ENCODE measurements at places on chromosomes 6 and 20. TPM values are rescaled to one million over a fixed set of nuclear protein-coding genes. Genes with fewer than 3 reads are reported as not detected.
A peak's percentile ranks its signal among the peaks of the same experiment; 100 is the strongest.

TTK gene
- 34.7 TPM for total RNA-seq

NTSR1 gene
- total RNA-seq = 0.09 TPM

SLC22A16 gene
- not detected for total RNA-seq

SUPT3H gene
- total RNA-seq = 34.7 TPM

LY6G6C gene
- 0.42 TPM for total RNA-seq

ULBP2 gene
- total RNA-seq = not detected

AVP gene
- not detected for total RNA-seq

SASH1 gene
- total RNA-seq = 19.2 TPM

DNA sequence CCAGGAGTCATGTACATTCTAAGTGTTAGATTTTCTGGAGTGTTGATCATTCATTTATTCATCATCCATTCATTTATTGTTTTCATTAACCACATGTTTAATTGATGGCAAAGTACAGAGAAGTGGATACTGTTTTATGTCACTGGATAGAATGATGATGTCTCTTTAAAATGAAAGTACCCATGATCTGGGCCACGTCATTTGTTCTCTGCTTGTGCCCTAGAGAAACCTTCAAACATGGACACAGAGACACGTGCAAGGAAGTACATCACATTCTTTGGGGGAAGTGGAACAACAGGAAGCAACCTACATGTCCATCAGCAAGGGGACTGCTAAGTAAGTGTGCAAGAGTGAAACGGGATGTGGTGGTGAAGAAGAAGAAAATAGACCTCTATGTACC, 75.8 kb upstream of the TSHZ2 start:
- no peaks in the 10 kb centered on the region for H3K4me1 ChIP-seq
- H3K36me3 ChIP-seq = no peaks in the 10 kb centered on the region

DNA sequence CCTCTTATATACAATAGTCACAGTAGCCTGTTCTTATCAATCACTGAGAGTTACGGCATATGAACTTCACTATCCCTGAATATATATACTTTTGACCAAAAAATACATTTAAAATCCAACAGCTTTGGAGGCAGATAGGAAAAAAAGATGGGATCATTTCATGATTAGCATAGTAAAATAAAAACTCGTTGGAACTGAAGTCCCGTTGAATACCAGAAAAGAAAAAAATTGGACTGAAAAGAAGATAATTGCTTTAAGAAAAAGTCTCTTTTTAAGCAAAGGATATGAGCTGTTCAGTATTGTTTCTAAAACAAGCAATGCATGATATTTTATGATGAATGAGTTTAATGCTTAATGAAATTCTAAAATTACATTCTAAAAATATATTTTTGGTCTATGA, 4.4 kb upstream of the FILIP1 start:
- H3K4me1 ChIP-seq = no peaks in the 10 kb centered on the region
- H3K27me3 ChIP-seq = no peaks in the 10 kb centered on the region
- DNase-seq = no peak
- no peak overlapping the region for H3K4me3 ChIP-seq
- H3K36me3 ChIP-seq = no peaks in the 10 kb centered on the region
- H3K27ac ChIP-seq = no peak overlapping the region

DNA sequence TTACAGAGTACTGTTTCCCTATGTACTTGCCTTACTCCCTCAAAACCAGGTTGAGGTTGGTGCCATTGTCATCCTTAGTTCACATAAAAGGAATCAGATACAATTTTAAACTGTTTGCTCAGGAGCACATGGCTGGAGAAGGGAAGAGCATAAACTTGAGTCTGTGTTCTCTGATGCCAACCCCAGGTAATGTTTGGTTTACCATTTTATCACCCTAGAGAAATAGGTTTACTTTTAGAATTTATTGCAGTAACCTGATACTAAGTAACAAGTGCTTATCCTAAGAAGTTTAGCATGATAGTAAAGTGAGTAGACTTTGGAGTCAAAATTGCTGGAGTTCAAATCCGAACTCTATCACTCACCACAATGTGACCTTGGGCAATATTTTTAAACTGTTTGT, 86.3 kb downstream of the RFPL4B start:
- H3K4me3 ChIP-seq = no peak overlapping the region
- H3K36me3 ChIP-seq = no peaks in the 10 kb centered on the region
- DNase-seq = no peak
- no peak overlapping the region for H3K27ac ChIP-seq

DNA sequence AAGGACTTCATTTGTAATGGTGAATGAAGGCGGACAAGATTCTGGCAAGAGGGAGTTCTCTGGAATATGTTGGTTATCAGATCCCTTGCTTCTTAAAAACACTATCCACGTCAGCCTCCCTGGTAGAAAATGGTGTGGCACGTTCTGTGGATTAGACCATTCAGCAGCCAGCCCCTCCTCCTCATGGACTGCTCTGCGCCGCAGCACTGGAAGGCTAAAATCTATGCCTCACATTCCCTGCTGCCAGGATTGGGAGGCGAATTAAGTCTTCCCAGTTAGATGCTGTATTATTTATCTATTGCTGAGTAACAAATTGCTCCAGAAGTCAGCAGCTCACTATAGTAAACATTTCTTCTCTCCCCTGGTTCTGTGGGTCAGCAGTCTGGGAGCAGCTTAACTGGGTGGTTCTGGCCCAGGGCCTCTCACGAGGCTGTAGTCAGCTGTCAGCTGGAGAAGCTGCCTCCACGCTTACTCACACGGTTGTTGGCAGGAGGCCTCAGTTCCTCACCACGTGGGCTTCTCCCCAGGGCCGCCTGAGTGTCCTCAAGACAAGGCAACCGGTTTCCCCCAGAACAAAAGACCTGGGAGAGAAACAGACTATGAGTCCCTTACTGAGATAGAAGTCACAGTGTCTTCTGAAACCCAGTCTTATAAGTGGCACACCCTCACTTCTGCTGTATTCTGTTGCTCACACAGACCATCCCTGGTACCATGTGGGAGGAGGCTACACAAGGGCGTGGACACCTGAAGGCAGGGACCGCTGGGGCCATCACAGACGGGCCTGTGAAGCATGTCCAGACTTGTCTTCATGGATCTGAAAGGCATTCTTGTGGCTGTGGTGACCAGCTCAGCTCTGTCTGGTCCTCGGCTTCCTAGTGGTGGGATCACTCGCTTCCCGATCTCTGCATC, 101.0 kb downstream of the NRN1 start:
- H3K4me1 ChIP-seq = no peaks in the 10 kb centered on the region
- no peaks in the 10 kb centered on the region for H3K27me3 ChIP-seq
- no peak for DNase-seq

DNA sequence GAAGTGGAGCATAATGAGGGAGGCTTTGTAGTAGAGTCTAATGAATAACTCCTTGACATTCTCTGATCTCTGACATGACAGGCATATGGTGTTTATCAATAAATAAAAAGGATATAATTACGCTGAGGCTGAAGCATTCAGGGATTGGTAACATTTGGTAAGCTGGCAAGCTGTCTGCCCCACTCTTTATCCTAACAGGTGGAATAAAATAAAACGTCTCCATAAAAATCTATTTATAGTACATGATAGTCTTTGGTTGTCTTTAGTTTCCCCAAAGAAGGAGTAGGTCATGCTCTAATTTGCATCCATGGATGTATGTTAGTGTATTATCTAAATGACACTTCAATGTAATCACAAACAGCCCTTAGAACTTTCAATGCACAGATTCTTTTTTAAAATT, 30.9 kb upstream of the RBM24 start:
- DNase-seq = no peak
- H3K36me3 ChIP-seq = no peaks in the 10 kb centered on the region

- no peaks in the 10 kb centered on the region for H3K36me3 ChIP-seq
- no peak overlapping the region for H3K4me3 ChIP-seq
- H3K27ac ChIP-seq = no peak overlapping the region
- DNase-seq = peak; percentile 71
- H3K27me3 ChIP-seq = no peaks in the 10 kb centered on the region
Observed at GRCh38 chr20:33005132-33005566, 916 bp upstream of the SUN5 start.

GRCh38 chr6:37357288-37357687, 3.5 kb downstream of the RNF8 start:
- peak overlapping the region; percentile 98 for H3K4me3 ChIP-seq
- H3K4me1 ChIP-seq = peaks cover 6% of the 10 kb centered on the region
- H3K36me3 ChIP-seq = peaks cover 18% of the 10 kb centered on the region
- no peaks in the 10 kb centered on the region for H3K27me3 ChIP-seq
- H3K27ac ChIP-seq = no peak overlapping the region

GRCh38 chr20:2373098-2373497, 7.6 kb upstream of the TGM6 start:
- H3K4me3 ChIP-seq = no peak overlapping the region
- H3K27ac ChIP-seq = no peak overlapping the region
- H3K36me3 ChIP-seq = no peaks in the 10 kb centered on the region
- H3K4me1 ChIP-seq = no peaks in the 10 kb centered on the region
- DNase-seq = no peak
- no peaks in the 10 kb centered on the region for H3K27me3 ChIP-seq

DNA sequence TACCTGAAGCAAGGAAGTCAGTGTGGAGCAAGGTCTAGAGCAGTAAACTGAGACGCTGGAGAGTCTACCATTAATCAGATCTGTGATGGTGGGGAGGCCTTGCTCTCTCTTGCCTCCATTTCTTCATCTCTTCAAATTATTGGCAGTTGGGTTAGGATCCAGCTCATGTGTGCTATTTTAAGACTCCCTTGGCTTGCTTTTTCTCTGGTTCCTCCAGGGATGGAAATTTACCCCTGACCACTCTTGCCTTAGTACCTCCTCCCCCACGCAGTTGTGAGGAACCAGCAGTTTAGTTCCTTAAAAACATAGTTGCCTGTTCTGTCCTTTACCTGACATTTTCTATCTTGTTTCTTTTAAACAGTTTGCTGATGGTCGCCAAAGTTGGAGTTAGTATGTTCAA, 7.4 kb downstream of the TMEM14C start:
- H3K4me1 ChIP-seq = no peaks in the 10 kb centered on the region
- DNase-seq = no peak
- peaks cover 73% of the 10 kb centered on the region for H3K36me3 ChIP-seq

DNA sequence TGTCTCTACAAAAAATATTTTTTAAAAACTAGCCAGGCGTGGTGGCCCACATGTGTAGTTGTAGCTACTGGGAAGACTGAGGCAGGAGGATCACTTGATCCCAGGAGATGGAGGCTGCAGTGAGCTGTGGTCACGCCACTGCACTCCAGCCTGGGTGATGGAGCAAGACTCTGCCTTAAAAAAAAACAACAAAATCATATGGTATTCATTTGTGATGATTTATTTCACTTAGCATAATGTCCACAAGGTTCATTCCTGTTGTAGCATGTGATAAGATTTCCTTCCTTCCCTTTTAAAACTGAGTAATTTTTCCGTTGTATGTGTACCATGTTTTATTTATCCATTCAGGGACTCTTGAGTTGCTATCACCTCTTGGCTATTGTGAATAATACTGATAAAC, 26.2 kb downstream of the TMEM170B start:
- H3K4me1 ChIP-seq = no peaks in the 10 kb centered on the region
- DNase-seq = no peak
- no peak overlapping the region for H3K4me3 ChIP-seq

DNA sequence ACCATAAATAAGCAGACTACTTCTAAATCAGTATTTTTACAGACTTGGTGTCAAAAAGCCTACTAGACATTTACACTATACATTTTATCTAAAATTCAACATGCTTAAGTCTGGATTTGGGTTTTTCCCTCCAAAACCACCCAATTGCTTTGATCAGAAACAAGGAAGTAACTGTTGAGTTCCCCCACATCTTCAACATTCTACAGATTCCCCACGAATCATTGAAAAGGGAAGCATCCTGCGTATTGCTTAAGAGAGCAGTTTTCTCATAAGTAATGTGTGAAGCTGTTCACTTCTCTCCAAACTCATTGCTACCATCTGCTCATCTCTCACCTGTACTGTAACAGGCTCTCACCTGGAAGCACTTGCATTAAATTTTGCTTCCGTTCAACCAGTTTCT, 36.4 kb upstream of the RNF144B start:
- H3K27ac ChIP-seq = no peak overlapping the region
- DNase-seq = no peak
- no peaks in the 10 kb centered on the region for H3K4me1 ChIP-seq
- peaks cover 9% of the 10 kb centered on the region for H3K27me3 ChIP-seq

DNA sequence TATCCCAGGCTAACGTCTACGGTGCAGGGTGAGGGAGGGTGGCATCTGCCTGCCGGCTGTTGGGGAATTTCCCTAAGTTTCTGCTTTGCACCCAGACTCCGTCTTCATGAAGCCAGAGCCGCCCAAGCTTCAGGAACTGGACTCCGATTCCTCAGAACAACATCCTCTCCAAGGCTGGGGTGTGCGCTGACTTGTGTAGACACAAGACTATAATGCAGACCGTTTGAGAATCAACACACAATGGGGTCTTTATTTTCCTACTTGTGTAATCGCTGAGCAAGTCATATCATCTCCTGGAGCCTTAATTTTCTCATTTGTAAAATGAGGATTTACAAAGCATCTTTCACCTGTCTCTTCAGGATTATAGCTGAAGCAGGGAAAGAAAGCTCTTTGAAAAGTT, 160.5 kb upstream of the AGPAT4 start:
- H3K4me1 ChIP-seq = no peaks in the 10 kb centered on the region
- no peak overlapping the region for H3K4me3 ChIP-seq
- no peaks in the 10 kb centered on the region for H3K36me3 ChIP-seq

GRCh38 chr6:82217018-82217586, 30.4 kb downstream of the IBTK start:
- H3K36me3 ChIP-seq = peaks cover 88% of the 10 kb centered on the region
- H3K27me3 ChIP-seq = no peaks in the 10 kb centered on the region
- H3K4me3 ChIP-seq = no peak overlapping the region
- DNase-seq = no peak

- no peak overlapping the region for H3K27ac ChIP-seq
- H3K36me3 ChIP-seq = peaks cover 12% of the 10 kb centered on the region
- H3K4me1 ChIP-seq = no peaks in the 10 kb centered on the region
- no peak overlapping the region for H3K4me3 ChIP-seq
Observed at GRCh38 chr6:37858363-37858762, 38.8 kb downstream of the ZFAND3 start.

GRCh38 chr6:56938649-56939191, 16.2 kb upstream of the BEND6 start:
- H3K27me3 ChIP-seq = no peaks in the 10 kb centered on the region
- no peak overlapping the region for H3K27ac ChIP-seq

- no peaks in the 10 kb centered on the region for H3K27me3 ChIP-seq
- H3K27ac ChIP-seq = no peak overlapping the region
- H3K4me1 ChIP-seq = peaks cover 3% of the 10 kb centered on the region
- peak; percentile 70 for DNase-seq
- H3K4me3 ChIP-seq = no peak overlapping the region
- no peaks in the 10 kb centered on the region for H3K36me3 ChIP-seq
Observed at GRCh38 chr6:63352544-63353285, 32.9 kb upstream of the LGSN start.

GRCh38 chr6:148382861-148383260, 40.2 kb downstream of the SASH1 start:
- no peaks in the 10 kb centered on the region for H3K4me1 ChIP-seq
- no peaks in the 10 kb centered on the region for H3K27me3 ChIP-seq
- no peak overlapping the region for H3K4me3 ChIP-seq
- DNase-seq = no peak
- no peak overlapping the region for H3K27ac ChIP-seq

All from endodermal cell (in vitro differentiated cells).